ENCODE measurements at places on chromosomes 16 and 17. TPM values are rescaled to one million over a fixed set of nuclear protein-coding genes. Genes with fewer than 3 reads are reported as not detected.
A peak's percentile ranks its signal among the peaks of the same experiment; 100 is the strongest.

- peaks cover 26% of the 10 kb centered on the region for H3K4me1 ChIP-seq
- no peak overlapping the region for H3K4me3 ChIP-seq
- DNase-seq = no peak
- no peaks in the 10 kb centered on the region for H3K36me3 ChIP-seq
- H3K27me3 ChIP-seq = no peaks in the 10 kb centered on the region
Measured at GRCh38 chr16:66477028-66477515, 50.0 kb downstream of the BEAN1 start.

DNA sequence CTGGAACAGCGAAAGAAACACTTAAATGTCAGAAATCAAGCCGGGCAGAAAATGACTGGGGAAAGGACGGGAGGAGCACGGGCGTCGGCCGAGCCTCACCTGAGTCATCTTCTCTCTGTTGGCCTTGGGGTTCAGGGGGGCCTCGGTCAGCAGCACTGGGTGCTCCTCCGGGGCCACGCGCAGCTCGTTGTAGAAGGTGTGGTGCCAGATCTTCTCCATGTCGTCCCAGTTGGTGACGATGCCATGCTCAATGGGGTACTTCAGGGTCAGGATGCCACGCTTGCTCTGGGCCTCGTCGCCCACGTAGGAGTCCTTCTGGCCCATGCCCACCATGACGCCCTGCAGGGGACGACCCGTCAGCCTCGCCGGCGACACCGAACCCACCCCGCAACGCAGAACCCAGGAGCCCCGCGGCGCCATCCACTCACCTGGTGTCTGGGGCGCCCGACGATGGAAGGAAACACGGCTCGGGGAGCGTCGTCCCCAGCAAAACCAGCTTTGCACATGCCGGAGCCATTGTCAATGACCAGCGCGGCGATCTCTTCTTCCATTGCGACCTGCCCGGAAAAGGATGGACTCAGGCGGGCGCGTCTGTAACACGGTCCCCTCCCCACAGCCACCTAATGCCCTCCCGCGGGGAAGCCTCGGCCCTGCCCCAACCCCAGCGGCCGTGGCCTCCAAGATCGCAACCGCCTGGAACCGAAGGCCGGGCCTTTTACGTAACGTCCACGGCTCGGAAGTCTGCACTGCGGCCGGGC, 616 bp downstream of the ACTG1 start:
- H3K27me3 ChIP-seq = no peaks in the 10 kb centered on the region
- peak overlapping the region; percentile 86 for H3K4me3 ChIP-seq
- peaks cover 31% of the 10 kb centered on the region for H3K36me3 ChIP-seq
- H3K4me1 ChIP-seq = peaks cover 68% of the 10 kb centered on the region

GRCh38 chr17:82049521-82049971, 2.1 kb downstream of the RFNG start:
- H3K27me3 ChIP-seq = no peaks in the 10 kb centered on the region
- H3K4me1 ChIP-seq = peaks cover 23% of the 10 kb centered on the region
- peaks cover 4% of the 10 kb centered on the region for H3K36me3 ChIP-seq

GRCh38 chr16:2686912-2687507, 4.7 kb downstream of the KCTD5 start:
- no peak overlapping the region for H3K27ac ChIP-seq
- H3K4me3 ChIP-seq = no peak overlapping the region
- H3K4me1 ChIP-seq = peaks cover 19% of the 10 kb centered on the region

GRCh38 chr16:25051406-25052150, 36.4 kb upstream of the ARHGAP17 start:
- H3K36me3 ChIP-seq = no peaks in the 10 kb centered on the region
- H3K27ac ChIP-seq = peak overlapping the region; percentile 90
- H3K4me1 ChIP-seq = peaks cover 41% of the 10 kb centered on the region
- DNase-seq = peak; percentile 19

- peak overlapping the region; percentile 19 for H3K4me3 ChIP-seq
- peaks cover 11% of the 10 kb centered on the region for H3K4me1 ChIP-seq
- H3K27me3 ChIP-seq = no peaks in the 10 kb centered on the region
- H3K27ac ChIP-seq = no peak overlapping the region
- H3K36me3 ChIP-seq = no peaks in the 10 kb centered on the region
Measured at GRCh38 chr17:6495450-6496115, 51.3 kb downstream of the PIMREG start.

DNA sequence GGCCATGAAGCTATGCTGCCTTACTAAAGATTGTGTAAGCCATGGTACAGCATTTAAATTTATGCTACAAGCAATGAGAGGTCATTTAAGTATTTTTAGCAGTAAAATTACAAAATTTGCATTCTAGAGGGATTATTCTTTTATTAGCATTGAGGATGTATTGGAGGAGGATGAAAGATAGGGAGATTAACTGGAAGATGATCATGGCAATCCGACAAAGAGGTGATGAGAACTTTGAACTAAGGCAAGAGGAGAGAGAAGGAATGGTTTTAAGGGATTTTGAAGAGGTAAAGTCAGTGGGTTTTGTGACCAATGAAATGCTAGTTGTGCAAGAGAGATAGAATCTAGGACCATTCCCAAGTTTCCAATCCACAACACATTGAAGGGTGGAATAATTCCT, 129.9 kb downstream of the SNX11 start:
- H3K36me3 ChIP-seq = peaks cover 9% of the 10 kb centered on the region
- no peak overlapping the region for H3K4me3 ChIP-seq
- H3K27ac ChIP-seq = no peak overlapping the region
- peaks cover 32% of the 10 kb centered on the region for H3K4me1 ChIP-seq
- no peaks in the 10 kb centered on the region for H3K27me3 ChIP-seq
- DNase-seq = no peak

DNA sequence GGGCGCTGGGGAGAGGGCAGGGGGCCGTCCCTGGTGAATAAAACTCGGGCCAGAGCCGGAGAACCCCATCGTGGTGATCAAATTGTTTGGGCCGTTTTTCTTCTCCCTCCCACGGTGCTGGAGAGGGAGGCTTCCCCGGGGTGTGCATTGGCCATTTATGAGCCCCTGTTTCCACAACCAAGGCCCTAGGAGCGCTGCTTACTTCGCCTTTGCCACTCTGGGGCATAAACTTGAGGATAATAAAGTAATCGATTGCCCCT, 544 bp downstream of the CCP110 start:
- no peaks in the 10 kb centered on the region for H3K27me3 ChIP-seq
- DNase-seq = no peak
- H3K27ac ChIP-seq = peak overlapping the region; percentile 70
- H3K4me3 ChIP-seq = peak overlapping the region; percentile 91
- peaks cover 12% of the 10 kb centered on the region for H3K36me3 ChIP-seq

DNA sequence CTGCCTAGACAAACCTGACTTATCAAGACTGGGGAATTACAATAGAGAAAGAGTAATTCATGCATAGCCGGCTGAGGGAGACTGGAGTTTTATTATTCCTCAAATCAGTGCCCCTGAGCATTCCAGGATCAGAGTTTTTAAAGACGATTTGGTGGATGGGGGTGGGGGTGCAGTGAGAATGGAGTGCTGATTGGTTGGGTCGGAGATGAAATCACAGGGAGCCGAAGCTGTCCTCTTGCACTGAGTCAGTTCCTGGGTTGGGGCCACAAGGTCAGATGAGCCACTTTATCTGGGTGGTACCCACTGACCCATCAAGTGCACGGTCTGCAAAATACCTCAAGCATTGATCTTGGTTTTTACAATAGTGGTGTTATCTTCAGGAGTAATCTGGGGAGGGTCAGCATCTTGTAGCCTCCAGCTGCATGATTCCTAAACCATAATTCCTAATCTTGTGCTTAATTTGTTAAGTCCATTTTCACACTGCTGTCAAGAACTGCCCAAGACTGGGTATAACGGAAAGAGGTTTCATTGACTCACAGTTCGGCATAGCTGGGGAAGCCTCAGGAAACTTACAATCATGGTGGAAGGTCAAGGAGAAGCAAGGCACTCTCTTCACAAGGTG, 69.6 kb downstream of the MARF1 start:
- H3K27ac ChIP-seq = no peak overlapping the region
- no peaks in the 10 kb centered on the region for H3K36me3 ChIP-seq
- DNase-seq = no peak
- H3K4me3 ChIP-seq = no peak overlapping the region
- H3K4me1 ChIP-seq = no peaks in the 10 kb centered on the region
- no peaks in the 10 kb centered on the region for H3K27me3 ChIP-seq

GRCh38 chr16:52634528-52634927, 87.6 kb upstream of the TOX3 start:
- no peaks in the 10 kb centered on the region for H3K36me3 ChIP-seq
- no peak for DNase-seq
- H3K27me3 ChIP-seq = no peaks in the 10 kb centered on the region
- H3K4me1 ChIP-seq = no peaks in the 10 kb centered on the region
- H3K4me3 ChIP-seq = no peak overlapping the region
- H3K27ac ChIP-seq = no peak overlapping the region

GRCh38 chr16:77888871-77889270, 100.5 kb downstream of the VAT1L start:
- no peak overlapping the region for H3K27ac ChIP-seq
- H3K36me3 ChIP-seq = no peaks in the 10 kb centered on the region
- no peaks in the 10 kb centered on the region for H3K27me3 ChIP-seq
- no peak overlapping the region for H3K4me3 ChIP-seq
- no peaks in the 10 kb centered on the region for H3K4me1 ChIP-seq
- no peak for DNase-seq

DNA sequence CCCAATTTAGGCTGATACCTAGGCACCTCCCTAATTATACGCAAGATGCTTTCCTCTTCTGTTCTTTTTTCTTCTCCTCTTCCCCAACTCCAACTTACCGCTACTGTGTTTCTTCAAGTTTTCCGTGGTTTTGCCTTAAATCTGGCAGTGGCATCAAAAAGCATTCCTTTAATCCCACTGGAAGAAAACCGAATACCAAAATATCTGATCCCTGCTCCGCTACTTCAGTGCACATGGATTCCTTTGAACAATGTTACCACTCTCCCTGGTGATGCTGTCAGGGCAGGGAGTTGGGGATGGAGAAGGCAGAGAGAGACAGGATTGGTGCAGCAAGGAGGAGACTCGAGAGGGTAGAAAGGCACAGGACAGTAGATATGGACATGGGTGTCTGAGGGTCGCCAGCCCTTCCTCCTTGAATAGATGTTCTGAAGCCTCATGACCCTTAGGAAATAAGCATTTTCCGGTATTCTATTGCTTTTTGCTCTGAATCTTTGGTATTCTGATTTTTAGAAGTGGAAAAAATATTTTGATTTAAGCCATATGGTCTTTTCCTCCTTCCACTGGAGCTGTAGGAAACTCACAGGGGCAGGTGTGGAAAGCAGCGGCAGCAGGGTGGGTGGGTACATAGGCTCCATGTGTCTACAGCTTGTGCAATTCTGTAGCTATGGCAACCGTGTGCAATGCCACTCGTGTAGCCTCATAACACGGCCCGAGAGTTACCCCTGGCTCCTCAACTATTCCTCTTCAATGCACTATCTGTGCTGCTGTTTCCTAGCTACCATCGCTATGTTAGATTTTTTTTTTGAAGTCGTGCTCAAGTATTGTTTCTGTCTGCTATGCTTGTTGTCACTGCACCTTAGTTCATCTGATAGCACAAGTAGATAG, 32.3 kb upstream of the TANC2 start:
- H3K4me3 ChIP-seq = no peak overlapping the region
- H3K36me3 ChIP-seq = no peaks in the 10 kb centered on the region
- no peak for DNase-seq
- no peaks in the 10 kb centered on the region for H3K4me1 ChIP-seq
- H3K27me3 ChIP-seq = peaks cover 7% of the 10 kb centered on the region
- no peak overlapping the region for H3K27ac ChIP-seq

- no peak overlapping the region for H3K27ac ChIP-seq
- no peak overlapping the region for H3K4me3 ChIP-seq
- peaks cover 6% of the 10 kb centered on the region for H3K4me1 ChIP-seq
- no peak for DNase-seq
- peaks cover 3% of the 10 kb centered on the region for H3K27me3 ChIP-seq
Measured at GRCh38 chr16:82016263-82016662, 5.0 kb upstream of the SDR42E1 start.

GRCh38 chr17:20173091-20173490, 163.9 kb downstream of the SPECC1 start:
- no peak for DNase-seq
- no peak overlapping the region for H3K27ac ChIP-seq
- no peaks in the 10 kb centered on the region for H3K4me1 ChIP-seq
- H3K27me3 ChIP-seq = peaks cover 5% of the 10 kb centered on the region

DNA sequence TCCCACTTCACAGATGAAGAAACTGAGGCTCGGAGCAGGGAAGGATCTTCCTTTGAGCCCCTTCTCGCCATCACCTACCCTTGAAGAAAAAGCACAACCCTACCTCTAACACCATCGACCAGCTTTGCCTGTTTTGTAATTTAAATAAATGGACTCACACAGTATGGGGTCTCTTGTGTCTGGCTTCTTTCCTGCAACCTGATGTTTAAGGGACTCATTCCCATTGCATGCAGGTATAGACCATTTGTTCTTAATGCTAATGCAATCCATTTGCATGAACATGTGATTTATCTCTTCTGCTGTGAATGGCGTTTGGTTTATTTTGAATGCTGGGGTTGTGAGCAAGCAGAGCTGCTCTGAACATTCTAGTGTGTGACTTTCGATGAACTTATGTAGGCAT, 150.8 kb upstream of the FOXF1 start:
- H3K36me3 ChIP-seq = no peaks in the 10 kb centered on the region
- no peaks in the 10 kb centered on the region for H3K27me3 ChIP-seq
- DNase-seq = no peak
- no peaks in the 10 kb centered on the region for H3K4me1 ChIP-seq
- H3K27ac ChIP-seq = no peak overlapping the region

DNA sequence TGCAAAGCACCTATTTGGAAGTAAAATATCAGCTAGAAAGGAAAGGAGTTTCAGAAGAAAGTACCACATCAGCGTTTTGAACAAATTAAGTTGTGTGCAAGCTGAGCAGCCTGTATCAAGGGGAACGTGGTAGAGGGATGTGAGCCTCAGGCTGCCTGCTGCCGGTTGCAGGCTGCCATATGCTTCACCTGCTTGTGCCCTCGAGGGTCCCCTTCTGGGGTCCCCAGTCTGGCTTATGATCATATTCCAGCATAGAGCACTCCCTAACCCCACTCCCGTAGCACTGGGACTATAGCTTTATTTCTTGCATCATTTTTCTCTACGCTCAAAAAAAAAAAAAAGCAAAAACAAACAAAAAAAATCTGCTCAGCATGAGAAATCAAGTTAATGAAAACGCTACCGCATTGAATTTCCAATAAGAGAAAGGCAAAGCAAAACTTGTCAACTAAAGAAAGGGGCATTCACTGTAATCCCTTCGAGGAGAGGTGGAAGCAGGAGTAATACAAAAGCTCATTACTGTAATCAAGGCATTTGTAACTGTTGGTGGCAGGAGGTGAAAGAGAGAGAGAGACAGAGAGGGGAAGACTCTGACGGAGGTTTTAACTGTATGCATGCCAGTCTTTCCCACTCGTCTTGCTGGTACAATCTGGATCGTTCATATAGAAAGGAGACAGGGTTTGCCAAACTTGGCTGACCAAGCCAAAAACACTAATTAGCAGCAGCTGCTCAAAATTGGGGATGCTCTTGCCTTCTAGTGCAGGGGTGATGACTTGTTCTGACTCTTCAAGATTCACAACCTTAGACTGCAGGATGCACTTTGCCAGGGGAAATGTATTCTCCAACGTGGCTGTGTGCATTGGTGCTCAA, 258.2 kb upstream of the HSBP1 start:
- DNase-seq = no peak
- no peaks in the 10 kb centered on the region for H3K36me3 ChIP-seq
- no peaks in the 10 kb centered on the region for H3K27me3 ChIP-seq
- H3K4me3 ChIP-seq = no peak overlapping the region

Gene GAST
- total RNA-seq = not detected

Gene SARM1
- total RNA-seq = 21.7 TPM

Gene ASIC2
- not detected for total RNA-seq

Gene RNF112
- total RNA-seq = 0.39 TPM

Gene WNK4
- total RNA-seq = not detected

Gene ACSM3
- 0.91 TPM for total RNA-seq

Gene ACSM5
- total RNA-seq = not detected

Gene SLC38A8
- not detected for total RNA-seq

Data from CD4-positive, CD25-positive, alpha-beta regulatory T cell (primary cell).